ENCODE measurements at places on chromosomes 7 and 10. TPM values are rescaled to one million over a fixed set of nuclear protein-coding genes. Genes with fewer than 3 reads are reported as not detected.
A peak's percentile ranks its signal among the peaks of the same experiment; 100 is the strongest.

DNA sequence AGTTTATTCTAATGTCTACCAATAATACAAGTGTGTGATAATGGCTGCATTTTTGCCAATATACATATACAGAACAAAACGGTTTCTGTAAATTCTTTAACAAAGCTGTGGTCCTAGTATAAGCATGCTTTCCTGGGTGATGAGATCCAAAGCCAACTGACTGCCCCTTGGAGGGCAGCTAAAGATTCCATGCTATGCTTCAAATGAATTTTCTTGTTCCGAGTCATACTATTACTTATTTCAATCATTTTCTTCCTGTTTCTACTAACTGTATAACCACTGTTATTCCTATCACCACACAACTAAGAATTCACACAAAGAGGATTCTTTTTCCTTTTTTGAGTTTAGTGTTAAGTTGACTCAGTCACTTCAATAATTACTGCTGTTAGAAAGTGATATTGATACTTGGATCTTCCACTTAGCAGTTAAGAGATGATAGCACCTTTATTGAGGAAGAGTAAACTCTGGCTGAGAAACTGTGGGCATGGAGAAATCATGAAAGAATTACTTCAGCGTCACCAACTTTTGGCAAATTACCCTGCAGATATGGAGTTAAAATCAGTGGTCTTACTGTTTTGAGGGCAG, 197.5 kb downstream of the ARL4A start:
- no peak for DNase-seq

- no peak for DNase-seq
Measured at GRCh38 chr10:60735244-60735643, 43.0 kb upstream of the CDK1 start.

DNA sequence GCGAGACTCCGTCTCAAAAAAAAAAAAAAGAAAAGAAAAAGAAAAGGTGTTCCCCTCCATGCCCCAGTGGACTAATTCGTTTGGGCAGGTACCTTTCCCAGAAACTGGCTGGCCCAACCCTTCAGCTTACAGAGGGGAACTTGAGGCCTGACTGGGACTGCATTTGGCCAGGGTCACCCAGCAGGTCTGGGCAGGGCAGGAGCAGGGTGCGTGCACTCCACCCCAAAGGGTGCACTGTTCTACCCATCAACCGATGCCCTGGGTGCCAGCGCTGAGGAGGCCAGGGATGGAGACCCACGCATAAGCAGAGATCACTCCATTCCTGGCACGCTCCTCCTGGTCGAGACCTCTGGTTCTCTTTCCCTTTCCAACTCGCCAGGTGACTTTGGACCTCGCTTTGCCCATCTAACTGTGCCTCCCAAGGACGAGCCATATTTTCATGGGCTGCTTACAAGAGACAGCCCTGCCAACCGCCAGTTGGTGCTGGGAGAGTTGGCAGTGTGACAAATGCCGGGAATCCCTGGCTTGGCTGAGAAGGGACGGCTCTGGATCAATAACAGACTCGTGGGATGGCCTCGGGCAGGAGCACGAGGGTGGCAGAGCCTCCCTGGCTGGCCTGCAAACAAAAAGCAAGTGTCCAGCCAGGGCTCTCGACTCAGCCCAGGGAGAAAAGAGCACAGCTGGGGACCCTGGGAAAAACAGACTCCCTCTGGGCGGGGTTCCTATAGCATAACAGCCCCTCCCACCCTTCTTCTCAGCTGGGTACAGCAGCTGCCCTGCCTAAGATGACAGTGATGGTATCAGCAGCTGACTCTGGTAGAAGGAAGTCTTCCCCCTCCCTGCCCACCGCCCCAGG, 7.9 kb downstream of the HSPB1 start:
- DNase-seq: no peak

GRCh38 chr7:27575613-27576012, 87.1 kb downstream of the HIBADH start:
- DNase-seq: no peak

DNA sequence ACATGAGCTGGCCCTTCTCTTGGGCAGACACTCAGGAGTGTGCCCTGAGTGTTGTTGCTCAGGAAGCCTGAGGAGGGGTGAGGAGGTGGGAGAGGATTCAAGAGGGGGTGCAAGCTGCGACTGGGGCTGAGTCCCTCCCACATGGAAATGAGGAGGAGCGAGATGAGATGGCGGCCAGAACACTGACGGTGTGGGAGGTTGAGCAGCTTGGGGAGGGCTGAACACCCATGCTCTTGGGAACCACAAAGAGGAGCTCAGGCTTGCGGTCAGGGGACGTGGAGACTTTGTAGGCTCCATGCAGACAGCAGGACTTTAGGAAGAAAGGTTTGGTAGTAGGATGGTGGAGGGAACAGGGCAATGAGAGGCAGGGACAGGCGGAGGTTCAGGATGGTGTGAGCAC, 163.2 kb upstream of the SHH start:
- DNase-seq: no peak

DNA sequence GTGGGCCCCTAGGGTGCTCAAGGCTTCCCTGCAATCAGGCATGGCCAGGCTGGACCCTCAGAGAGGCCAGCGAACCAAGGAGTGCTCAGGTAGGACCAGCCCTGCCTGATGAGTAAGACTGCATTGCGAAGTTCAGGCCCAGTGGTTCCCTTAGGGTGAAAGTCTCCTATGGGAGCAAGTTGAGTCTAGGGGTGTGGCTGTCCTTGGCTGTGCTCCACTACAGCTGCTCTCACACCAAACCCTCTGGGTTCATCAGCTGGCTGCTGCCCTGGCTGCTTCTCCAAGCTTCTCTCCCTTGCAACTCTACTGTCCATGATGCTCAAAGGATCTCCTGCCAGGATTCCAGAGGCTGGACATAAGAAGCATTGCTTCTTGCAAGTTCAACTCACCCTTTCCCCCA, 18.7 kb downstream of the FAM25A start:
- DNase-seq: no peak

DNA sequence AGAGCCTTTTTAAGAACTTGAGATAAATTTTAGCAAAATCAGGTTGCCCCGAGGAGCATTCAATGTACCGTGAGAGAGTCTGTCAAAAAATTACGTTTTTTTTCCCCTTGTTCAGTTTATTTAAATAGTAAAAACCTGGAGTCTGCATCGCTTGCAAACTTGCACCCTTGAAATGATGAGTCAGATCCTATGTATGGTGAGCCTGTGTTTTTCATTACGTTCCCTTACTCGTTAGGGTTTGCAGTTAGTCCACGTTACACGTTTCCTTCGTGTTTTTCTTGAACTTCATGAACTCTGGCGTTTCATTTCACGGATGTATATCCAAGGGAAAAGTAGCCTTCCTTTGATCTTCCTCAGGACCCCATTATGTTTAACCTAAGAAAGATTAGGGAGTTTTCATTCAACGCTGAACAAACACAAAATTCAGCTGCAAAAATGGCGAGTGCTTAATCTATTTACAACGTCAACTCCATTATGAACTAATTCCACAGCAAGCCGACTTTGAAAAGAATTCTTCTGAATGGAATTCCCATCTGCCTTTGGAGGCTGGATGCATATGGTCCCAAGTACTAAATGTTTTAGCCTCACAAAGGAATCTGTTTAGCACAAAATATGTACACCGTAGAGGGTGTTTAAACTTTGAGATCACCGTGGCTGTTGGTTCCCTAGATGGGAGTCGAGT, 182.4 kb downstream of the MYOF start:
- DNase-seq: no peak

- DNase-seq: no peak
Measured at GRCh38 chr10:26733750-26734568, 36.5 kb downstream of the PDSS1 start.

IQUB gene
- total RNA-seq: 0.49 TPM

- DNase-seq: no peak
Measured at GRCh38 chr10:4586776-4587175, 239.2 kb upstream of the AKR1E2 start.

GRCh38 chr7:71442492-71443190, 310.7 kb downstream of the GALNT17 start:
- no peak for DNase-seq

PON3 gene
- total RNA-seq: not detected

GRCh38 chr7:37952240-37952639, 31.8 kb downstream of the EPDR1 start:
- no peak for DNase-seq

GRCh38 chr7:141014524-141015395, at the start of gene MRPS33:
MRPS33 (minus strand) TSS chr7:141014952; CDS start chr7:141010633, 4,319 bp downstream.
- peak; percentile 95 for DNase-seq

DNA sequence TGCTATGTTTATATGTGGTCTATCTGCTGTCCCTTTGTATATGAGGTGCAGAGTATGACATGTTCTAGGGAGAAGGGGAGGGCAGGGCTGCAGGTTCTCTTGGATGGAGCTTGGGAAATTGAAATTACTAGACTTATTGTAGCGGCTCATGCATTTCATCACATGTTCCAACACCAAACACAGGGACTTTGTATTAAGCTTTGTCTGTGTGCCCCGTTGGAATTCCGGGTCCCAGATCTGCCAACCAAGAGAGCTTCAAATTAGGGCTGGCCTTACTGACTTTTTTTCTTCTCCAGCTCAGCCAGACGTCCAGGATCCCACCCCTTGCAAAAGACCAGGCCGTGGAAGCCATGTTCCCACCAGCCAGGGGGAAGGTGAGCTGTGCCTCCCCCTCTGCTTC, 3.4 kb downstream of the ZNF789 start:
- DNase-seq: no peak

PHKG1 gene
- 3.7 TPM for total RNA-seq

- no peak for DNase-seq
Measured at GRCh38 chr10:114322344-114322743, 82.0 kb downstream of the AFAP1L2 start.

MYL7 gene
- not detected for total RNA-seq

DNA sequence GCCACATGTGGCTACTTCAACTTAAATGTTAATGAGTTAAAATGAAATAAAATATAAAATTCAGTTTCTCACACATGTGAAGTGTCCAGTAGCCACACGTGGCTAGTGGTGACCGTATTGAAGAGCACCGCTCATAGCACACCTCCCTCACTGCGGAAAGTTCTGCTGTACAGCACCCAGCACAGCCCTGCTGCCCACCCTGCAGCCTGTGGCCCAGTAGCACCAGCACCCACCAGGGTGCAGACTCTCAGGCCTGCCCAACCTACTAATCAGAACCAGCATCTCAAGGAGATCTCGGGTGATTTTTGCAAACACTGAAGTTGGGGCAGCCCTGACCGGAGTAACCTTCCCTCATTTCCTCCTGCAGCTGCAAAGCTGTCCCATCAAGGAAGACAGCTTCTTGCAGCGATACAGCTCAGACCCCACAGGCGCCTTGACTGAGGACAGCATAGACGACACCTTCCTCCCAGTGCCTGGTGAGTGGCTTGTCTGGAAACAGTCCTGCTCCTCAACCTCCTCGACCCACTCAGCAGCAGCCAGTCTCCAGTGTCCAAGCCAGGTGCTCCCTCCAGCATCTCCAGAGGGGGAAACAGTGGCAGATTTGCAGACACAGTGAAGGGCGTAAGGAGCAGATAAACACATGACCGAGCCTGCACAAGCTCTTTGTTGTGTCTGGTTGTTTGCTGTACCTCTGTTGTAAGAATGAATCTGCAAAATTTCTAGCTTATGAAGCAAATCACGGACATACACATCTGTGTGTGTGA, 162.8 kb upstream of the LANCL2 start:
- no peak for DNase-seq

DNA sequence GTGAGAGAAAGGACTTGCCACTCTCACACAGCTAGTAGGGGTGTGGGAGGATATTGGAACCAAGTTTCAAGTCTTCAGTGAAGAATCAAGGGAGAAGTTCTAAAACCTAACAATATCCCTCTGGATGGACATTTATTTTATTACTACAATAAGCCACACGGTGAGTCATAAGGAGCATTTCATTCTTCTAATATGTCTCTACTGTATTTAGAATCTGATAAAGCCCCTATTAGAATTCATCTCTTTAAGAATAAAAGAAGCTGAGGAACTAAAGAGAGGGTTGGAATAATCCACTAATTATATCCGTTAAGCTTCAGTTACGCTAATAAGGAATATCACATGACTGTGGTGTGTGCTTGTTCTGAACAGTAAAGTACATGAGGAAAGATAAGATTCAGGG, 40.9 kb upstream of the ATRNL1 start:
- DNase-seq: no peak

GRCh38 chr10:100878291-100878910, 34.4 kb upstream of the SLF2 start:
- peak; percentile 14 for DNase-seq

IKZF1 gene
- 474 TPM for total RNA-seq

DNA sequence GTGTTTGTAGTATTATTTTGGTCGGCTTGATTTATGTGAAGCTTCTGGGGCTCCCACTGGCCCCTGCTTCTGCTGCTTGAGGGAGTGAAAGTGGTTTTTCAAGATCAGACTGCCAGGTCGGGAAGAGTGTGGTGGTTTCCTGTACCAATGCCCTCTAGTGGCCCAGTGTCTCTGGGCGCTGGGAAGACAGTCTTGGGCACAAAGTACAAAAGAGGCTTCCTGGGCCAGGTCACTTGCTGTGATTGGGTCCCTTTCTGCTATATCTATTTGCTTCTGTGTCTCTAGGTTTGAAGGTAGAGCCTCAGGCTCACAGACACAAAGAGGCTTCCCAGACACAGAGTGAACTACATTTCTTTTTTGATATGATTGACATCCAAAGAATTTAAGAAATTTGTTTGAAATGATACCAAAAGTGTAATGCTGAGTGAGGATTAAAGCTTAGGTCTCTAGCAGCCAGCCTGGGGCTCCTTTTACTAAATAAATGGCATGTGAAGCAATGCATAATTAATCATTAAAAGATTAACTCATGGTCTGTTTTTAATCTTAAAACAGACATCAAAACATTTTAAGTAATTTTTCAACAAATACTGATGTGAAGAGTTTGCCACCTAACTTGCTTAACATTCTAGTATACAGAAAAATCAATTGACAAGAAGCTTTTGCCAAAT, 36.3 kb downstream of the ABCB1 start:
- no peak for DNase-seq

CPA5 gene
- total RNA-seq: not detected

FGF8 gene
- total RNA-seq: not detected

DNA sequence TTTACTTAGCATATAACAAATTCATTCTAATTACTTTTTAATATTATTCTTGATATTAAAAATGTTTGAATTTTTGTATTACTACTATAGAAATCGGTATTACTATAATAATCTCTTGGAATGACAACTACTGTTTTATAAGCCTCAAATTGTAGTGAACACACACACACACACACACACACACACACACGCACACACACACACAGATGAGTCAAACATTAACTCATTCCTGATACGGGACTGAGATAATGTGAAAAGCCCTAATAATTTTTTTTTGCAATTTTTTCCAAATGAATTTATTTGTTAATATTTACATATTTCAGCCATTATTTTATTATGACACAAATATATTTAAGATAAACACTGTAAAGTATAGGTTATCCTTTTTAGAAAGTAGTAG, 951.2 kb upstream of the PHF14 start:
- DNase-seq: no peak
